ENCODE measurements at places on chromosomes 11 and 22. TPM values are rescaled to one million over a fixed set of nuclear protein-coding genes. Genes with fewer than 3 reads are reported as not detected.

The TRPM5 gene
- total RNA-seq = not detected

The BTBD18 gene
- not detected for total RNA-seq

The GSTT2B gene
- total RNA-seq = 0.98 TPM

The ARCN1 gene
- total RNA-seq = 82.3 TPM

The USP2 gene
- total RNA-seq = 11.3 TPM

The UCP3 gene
- total RNA-seq = 0.16 TPM

The C11orf65 gene
- total RNA-seq = 1.6 TPM

The VSIG10L2 gene
- not detected for total RNA-seq

The RELT gene
- 7.3 TPM for total RNA-seq

The THOC5 gene
- total RNA-seq = 54.1 TPM

The GGA1 gene
- total RNA-seq = 54.6 TPM

The SCGB1A1 gene
- not detected for total RNA-seq

The YPEL4 gene
- not detected for total RNA-seq

The SLC25A18 gene
- not detected for total RNA-seq

The CHORDC1 gene
- total RNA-seq = 33.7 TPM

The ASPHD2 gene
- 6.5 TPM for total RNA-seq

The FTH1 gene
- 1,080 TPM for total RNA-seq

The SMC1B gene
- not detected for total RNA-seq

The PARVA gene
- total RNA-seq = 33.6 TPM

The SNX32 gene
- total RNA-seq = not detected

The LRRC56 gene
- total RNA-seq = 2.3 TPM

The CABP4 gene
- not detected for total RNA-seq

The CHRNA10 gene
- 0.81 TPM for total RNA-seq

The SERPING1 gene
- total RNA-seq = 28.6 TPM

The RHOD gene
- 94.6 TPM for total RNA-seq

The CLMP gene
- total RNA-seq = 10.6 TPM

The KIAA1671 gene
- 20.0 TPM for total RNA-seq

The GANAB gene
- 213 TPM for total RNA-seq

The KCNJ1 gene
- total RNA-seq = not detected

The LGALS1 gene
- total RNA-seq = 4,007 TPM

The MS4A4E gene
- not detected for total RNA-seq

The KCTD14 gene
- total RNA-seq = 8.5 TPM

The WBP2NL gene
- 0.38 TPM for total RNA-seq
